CD4-positive, CD25-positive, alpha-beta regulatory T cell (primary cell): ENCODE measurements at places on chromosomes 2 and 18. TPM values are rescaled to one million over a fixed set of nuclear protein-coding genes. Genes with fewer than 3 reads are reported as not detected.

DNA sequence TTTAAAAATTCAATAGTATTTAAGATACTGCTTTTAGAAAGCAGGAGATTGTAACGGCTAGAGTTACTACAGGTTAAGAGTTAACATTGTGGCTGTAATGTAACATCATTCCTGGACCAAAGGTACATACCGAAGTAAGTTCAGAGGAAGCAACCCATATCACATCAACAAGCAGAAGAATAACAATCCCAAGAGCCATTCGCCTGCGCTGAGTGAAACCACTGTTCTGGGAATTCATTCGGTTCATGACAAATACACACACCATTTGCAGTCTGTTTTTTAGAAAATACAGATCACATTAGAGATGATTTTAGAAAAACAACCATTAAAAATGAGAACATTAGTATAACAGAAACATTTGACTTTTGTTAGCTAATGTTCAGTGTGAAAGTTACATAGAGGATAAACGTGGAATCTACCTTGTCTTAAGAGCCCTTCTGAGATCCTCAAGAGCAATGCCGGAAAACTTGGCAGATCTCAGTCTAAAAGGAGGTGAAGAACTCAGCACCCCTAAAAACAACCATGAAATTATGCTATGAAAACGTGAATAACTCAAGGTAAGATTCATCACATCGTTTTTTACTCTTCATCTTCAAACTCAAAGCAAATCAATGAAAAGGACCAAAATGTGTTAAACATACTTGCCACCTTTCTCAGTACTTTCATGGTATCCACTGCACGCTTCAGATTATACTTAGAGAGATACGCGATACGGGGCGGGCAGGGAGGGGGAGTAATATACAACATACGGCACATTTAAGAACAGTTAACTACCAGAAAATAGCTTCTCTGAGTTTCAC lies 1.2 kb downstream of the SLC35F5 start:
- peaks cover 13% of the 10 kb centered on the region for H3K4me1 ChIP-seq
- peak overlapping the region; percentile 92 for H3K4me3 ChIP-seq
- peaks cover 10% of the 10 kb centered on the region for H3K36me3 ChIP-seq
- peak; percentile 9 for DNase-seq
- H3K27me3 ChIP-seq, result no peaks in the 10 kb centered on the region

IAH1 gene
- 89.1 TPM for polyA plus RNA-seq

- no peaks in the 10 kb centered on the region for H3K36me3 ChIP-seq
- no peaks in the 10 kb centered on the region for H3K4me1 ChIP-seq
- H3K4me3 ChIP-seq, result no peak overlapping the region
- no peaks in the 10 kb centered on the region for H3K27me3 ChIP-seq
Observed at GRCh38 chr2:54845514-54845913, 122.1 kb downstream of the EML6 start.

DNA sequence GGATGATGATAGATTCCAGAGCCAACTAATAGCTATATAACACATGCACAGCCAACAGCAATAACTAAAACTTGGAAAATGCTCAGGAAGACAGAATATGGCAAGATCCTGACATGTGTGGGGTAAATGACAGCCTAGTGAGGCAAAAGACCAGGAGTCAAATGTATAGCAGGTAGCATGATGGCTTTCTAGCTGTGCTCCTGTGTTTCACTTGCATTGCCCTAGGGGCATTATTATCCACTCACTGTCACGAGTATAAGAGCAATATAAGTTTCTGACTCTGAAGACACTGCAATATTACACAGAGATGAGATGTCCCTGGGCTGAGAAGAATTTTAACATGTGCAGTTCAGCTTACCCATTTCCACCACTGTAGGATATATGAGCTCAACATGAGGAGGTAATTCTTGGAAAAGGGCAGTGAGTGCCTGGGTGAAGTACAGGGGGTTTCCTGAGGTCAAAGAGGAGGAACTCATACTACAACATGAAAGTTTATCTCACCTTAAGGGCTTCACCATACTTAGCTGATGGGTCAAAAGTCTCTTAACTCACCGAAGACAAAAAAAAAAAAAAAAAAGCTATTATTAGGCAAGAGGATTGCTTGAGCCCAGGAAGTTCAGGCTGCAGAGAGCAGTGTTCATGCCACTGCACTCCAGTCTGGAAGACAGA lies 1385.6 kb upstream of the SLC39A10 start:
- no peak overlapping the region for H3K27ac ChIP-seq
- DNase-seq, result no peak
- no peaks in the 10 kb centered on the region for H3K4me1 ChIP-seq
- H3K36me3 ChIP-seq, result no peaks in the 10 kb centered on the region

DNA sequence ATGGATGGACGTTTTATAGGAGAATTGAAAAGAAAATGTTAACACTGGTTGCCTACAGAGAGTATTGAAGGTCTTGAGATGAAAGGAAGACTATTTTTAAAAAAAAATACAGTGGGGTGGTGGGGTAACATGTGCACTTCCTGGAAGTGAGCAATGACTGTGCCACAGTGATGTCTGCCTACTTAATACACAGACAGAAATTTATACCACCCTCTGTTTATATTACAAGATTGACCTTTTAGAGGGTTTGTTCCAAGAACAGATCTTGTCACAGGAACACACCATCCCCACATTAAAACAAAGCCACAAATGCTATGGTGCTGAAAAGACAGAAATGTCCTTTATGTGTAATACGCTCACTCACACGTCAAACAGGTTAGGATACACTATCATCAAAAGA lies 87.6 kb downstream of the THADA start:
- peaks cover 31% of the 10 kb centered on the region for H3K36me3 ChIP-seq
- no peaks in the 10 kb centered on the region for H3K27me3 ChIP-seq
- DNase-seq, result no peak

DNA sequence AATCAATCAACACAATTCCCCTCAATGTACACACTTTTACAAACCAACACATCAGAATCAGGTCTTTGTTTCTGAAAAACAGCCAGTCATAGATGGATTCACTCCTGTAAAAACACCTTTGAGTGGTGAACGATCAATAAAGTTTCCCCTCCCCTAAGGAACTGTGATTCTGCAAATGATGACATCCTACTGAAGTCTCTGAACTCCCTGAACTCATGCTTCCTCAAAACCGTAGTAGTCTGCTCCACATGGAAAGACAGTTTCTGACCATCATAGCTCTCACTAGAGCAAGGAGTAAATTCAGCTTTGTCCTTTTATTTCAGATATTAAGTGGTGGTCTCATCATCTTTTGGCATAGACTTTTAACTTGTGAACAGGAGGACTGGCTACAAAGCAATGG lies 43.5 kb upstream of the ACTR3 start:
- no peaks in the 10 kb centered on the region for H3K36me3 ChIP-seq
- H3K27ac ChIP-seq, result no peak overlapping the region
- no peak for DNase-seq
- no peaks in the 10 kb centered on the region for H3K27me3 ChIP-seq
- H3K4me3 ChIP-seq, result no peak overlapping the region

DNA sequence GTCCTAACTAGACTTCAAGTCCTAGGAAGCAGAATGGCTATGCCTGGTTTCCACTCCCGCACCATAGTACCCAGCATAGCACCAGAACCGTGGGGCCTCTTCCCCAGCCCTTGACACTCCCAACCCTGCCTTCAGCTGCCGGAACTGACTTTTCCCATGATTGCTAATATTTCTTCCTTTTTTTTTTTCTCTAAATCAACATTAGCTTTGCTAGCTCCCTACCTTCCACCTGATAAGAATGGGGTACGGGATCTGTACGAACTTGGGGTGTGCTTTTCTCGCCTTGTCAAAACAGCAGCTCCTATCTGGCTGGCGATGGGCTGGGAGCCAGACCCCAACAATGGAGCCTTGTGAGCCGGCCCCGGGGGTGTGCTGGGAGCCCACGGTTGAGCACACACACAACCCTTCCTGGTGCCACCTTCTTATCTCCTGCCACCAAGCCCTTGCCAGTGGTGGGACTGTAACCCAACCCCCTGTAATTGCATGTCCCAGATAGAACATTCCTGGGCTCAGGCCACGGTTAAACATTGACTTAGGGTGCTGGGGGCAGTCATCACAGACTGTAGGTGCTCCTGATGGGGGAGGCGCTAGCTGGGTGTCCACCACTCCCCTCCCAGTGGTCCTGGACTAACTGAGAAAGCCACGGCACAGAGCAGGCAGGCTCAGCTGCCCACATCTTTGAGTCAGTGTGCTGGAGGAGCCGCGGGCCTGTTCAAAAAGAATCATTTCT lies 213.0 kb upstream of the HAAO start:
- DNase-seq, result no peak
- no peaks in the 10 kb centered on the region for H3K27me3 ChIP-seq
- H3K4me3 ChIP-seq, result no peak overlapping the region
- H3K27ac ChIP-seq, result no peak overlapping the region
- H3K36me3 ChIP-seq, result no peaks in the 10 kb centered on the region
- H3K4me1 ChIP-seq, result no peaks in the 10 kb centered on the region

DNA sequence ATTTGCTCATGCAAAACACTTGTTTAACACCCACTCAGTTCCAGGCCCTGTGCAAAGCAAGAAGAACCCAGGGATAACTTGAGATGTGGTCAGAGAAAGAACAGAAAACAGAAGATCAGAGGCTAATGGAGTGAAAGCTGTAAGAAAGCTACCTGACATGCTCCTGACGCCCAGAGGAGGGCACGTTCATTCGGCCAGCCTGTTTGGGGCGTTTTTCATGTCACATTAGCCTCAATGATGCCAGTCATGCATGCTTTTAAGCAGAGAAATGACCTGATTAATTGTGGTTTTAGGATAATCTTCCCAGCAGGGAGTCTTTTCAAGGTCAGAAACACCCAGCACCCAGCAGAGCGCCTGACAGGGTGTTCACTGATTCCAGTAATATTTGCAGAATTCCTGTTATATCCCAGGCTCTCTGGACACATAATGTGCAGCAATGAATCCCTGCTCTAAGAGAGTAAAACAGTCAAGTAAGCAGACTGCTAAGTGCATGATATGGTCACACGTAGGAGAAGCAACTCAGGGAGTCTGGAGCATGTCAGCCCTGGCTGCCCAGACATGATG lies 320.0 kb downstream of the LRATD1 start:
- H3K27me3 ChIP-seq, result no peaks in the 10 kb centered on the region
- H3K4me3 ChIP-seq, result no peak overlapping the region
- H3K4me1 ChIP-seq, result no peaks in the 10 kb centered on the region
- no peak for DNase-seq

- DNase-seq, result no peak
- no peaks in the 10 kb centered on the region for H3K4me1 ChIP-seq
- H3K4me3 ChIP-seq, result no peak overlapping the region
- no peaks in the 10 kb centered on the region for H3K36me3 ChIP-seq
Observed at GRCh38 chr2:51781691-51782090, 749.8 kb upstream of the NRXN1 start.

DNA sequence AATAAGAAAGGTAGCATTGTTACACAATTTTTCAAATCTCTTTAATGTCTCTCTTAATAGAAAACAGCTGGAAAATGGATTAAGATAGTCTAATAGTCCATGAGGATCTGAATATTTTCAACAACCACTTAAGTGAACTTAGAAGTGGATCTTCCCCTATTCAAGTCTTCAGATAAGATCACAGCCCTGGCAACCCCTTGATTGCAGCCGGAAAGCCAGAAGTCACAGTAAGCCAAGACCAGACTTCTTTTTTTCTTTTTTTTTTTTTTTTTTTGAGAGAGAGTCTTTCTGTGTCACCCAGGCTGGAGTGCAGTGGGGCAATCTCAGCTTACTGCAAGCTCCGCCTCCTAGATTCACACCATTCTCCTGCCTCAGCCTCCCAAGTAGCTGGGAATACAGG lies 18.6 kb upstream of the ZC3H15 start:
- H3K4me3 ChIP-seq, result no peak overlapping the region
- no peak overlapping the region for H3K27ac ChIP-seq
- no peaks in the 10 kb centered on the region for H3K36me3 ChIP-seq
- no peaks in the 10 kb centered on the region for H3K27me3 ChIP-seq
- no peak for DNase-seq
- H3K4me1 ChIP-seq, result no peaks in the 10 kb centered on the region

DNA sequence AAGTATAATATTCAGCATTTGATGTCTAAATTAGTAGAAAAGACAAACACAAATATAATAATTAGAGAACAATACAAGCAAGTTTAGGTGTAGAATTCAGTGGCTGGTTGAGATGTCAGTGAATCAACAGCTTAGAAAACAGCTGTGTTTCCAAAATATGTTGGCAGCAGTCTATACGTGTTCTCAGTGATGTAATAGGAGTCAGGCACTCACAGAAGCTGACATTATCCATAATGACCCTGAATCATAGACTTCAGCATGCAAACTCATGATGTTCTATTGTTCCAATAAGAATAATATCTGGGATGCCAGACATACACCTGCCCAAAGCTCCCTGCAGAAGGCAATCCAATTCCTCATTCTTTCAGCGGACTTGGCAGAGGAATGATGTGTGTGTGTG lies 164.7 kb downstream of the SLC8A1 start:
- no peaks in the 10 kb centered on the region for H3K36me3 ChIP-seq
- no peak overlapping the region for H3K4me3 ChIP-seq
- no peaks in the 10 kb centered on the region for H3K4me1 ChIP-seq
- no peak overlapping the region for H3K27ac ChIP-seq
- H3K27me3 ChIP-seq, result no peaks in the 10 kb centered on the region
- no peak for DNase-seq

GRCh38 chr2:133044556-133044955 lies 374.6 kb upstream of the LYPD1 start:
- no peaks in the 10 kb centered on the region for H3K36me3 ChIP-seq
- no peak overlapping the region for H3K4me3 ChIP-seq
- no peaks in the 10 kb centered on the region for H3K4me1 ChIP-seq
- no peak for DNase-seq
- H3K27ac ChIP-seq, result no peak overlapping the region

IL37 gene
- polyA plus RNA-seq, result not detected

DNA sequence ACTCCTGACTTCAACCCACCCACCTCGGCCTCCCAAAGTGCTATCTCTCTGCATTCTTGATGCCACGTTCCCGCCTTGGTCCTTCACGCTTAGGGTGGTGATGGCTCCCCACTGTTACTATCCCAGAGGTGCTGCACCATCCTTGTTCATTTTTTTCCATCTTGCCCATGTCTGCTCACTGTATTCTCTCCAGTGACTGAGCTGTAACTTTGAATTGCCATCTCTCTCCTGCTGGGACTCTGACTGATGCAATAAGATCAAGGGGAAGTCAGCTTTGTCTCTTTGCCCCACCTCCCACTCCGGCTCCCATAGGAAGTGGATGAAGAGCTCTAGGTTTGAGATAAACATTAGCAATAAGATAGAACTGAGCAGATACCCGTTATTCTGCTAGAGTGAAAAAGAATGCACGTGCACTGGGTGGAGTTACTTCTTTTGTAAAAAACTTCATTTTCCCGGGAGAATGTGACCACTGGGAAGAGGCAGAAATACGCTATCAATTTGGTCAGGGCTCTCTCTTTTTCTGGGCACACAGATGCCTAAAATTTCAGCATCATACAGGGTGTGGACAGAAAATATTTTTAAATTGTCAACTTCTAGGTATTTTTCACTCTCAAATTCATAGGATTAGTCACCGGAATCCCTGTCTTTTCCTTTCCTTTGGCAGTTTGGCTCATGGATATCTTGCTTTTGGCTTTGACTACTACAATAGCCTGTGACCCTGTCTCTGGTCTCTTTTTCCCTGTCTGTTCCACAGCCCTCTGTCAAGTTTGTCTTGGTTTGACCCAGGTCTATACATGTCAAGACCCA lies 105.4 kb downstream of the POLR1A start:
- no peaks in the 10 kb centered on the region for H3K27me3 ChIP-seq
- H3K27ac ChIP-seq, result no peak overlapping the region
- H3K4me1 ChIP-seq, result peaks cover 56% of the 10 kb centered on the region

- H3K36me3 ChIP-seq, result peaks cover 50% of the 10 kb centered on the region
- H3K4me1 ChIP-seq, result peaks cover 4% of the 10 kb centered on the region
- H3K27ac ChIP-seq, result no peak overlapping the region
- no peak for DNase-seq
Observed at GRCh38 chr2:63872571-63873328, 31.1 kb downstream of the UGP2 start.
